HuH-7.5 (cell line): ENCODE measurements at places on chromosomes 12 and 14.

DNA sequence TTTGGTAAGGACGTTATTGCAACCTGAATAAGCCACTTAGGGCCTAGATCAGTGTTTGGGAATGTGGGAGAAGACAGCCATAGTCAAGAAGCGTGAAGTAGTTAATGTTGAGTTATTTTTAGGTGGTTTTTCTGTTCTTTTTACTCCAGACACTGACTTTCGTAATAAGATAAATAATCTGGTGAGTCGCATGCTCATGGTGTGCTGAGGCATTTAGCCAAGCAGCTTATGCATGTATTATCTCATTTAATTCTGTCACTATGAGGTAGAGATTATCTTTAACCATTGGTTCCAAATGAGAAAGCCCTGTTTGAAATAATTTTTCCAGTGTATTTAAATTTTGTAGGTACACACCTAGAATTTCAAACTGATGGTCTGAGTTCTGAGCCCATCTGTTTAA is 67.3 kb downstream of the RCOR1 start:
- DNase-seq, result no peak

GRCh38 chr14:73717711-73718417 is 3.7 kb upstream of the PNMA1 start:
- DNase-seq, result no peak

DNA sequence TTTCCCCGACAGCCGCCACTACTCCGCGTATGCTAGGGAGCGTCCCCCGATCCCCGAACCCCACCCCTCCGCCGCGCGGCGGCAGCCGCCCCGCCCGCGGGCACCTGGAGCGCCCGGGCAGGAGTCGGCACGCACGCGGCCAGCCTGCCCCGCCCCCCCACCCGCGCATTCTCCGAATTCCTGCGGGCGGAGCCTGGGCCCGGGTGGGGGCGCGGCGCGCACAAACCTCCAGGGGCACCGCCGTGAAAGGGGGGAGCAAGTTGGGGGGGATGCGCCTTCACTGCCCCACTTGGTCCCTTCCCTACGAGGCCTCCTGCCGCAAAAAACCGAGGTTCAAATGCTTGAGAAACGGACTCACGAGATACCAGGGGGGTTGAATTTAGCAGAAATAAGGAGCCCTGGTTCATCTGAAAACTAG is 1.7 kb downstream of the AJUBA start:
- DNase-seq, result peak; percentile 78

DNA sequence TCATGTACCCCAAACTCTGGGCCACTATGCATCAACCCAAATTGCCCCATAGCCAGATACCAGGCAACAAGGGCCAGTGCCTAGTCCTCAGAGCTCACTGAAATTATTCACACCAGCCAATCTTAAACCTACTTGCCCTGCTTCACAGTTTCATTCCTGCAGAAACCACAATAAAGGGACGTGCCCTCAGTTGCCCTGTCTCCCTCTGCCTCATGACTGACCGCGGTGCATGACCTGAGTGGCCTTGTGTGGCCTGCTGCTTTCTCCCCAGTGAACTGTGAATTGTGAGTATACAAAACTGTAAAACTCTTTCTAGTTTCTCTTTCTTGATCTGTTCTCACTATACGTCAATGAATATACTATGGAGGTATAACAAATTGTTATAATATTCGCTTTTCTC is 490.9 kb upstream of the MIS18BP1 start:
- DNase-seq, result no peak

GRCh38 chr14:26163761-26164160 is 434.1 kb downstream of the NOVA1 start:
- no peak for DNase-seq
